ENCODE measurements at places on chromosomes 3 and 15. TPM values are rescaled to one million over a fixed set of nuclear protein-coding genes. Genes with fewer than 3 reads are reported as not detected.

GRCh38 chr3:23492057-23492456 lies 288.9 kb downstream of the UBE2E2 start:
- DNase-seq: no peak

- DNase-seq: no peak
These were observed 27.0 kb downstream of the CCNL1 start for GRCh38 chr3:157132936-157133335.

GRCh38 chr3:100045696-100046095 lies 68.6 kb downstream of the FILIP1L start:
- peak; percentile 62 for DNase-seq

GRCh38 chr3:12999147-13000140 lies 73.8 kb downstream of the IQSEC1 start:
- DNase-seq: no peak

The CHRM5 gene
- total RNA-seq: not detected

The SLC12A1 gene
- not detected for total RNA-seq

The CCRL2 gene
- 1.0 TPM for total RNA-seq

The CAPN3 gene
- total RNA-seq: 1.3 TPM

The ATR gene
- total RNA-seq: 17.5 TPM

Measured in Caco-2 (cell line).